ENCODE measurements at places on chromosomes 11 and 22. TPM values are rescaled to one million over a fixed set of nuclear protein-coding genes. Genes with fewer than 3 reads are reported as not detected.
A peak's percentile ranks its signal among the peaks of the same experiment; 100 is the strongest.

- DNase-seq = no peak
These were observed 61.2 kb upstream of the SLC22A12 start for GRCh38 chr11:64529559-64530520.

Gene NLRP6
- total RNA-seq = not detected

GRCh38 chr11:64500176-64501013 is 90.6 kb upstream of the SLC22A12 start:
- DNase-seq = no peak

DNA sequence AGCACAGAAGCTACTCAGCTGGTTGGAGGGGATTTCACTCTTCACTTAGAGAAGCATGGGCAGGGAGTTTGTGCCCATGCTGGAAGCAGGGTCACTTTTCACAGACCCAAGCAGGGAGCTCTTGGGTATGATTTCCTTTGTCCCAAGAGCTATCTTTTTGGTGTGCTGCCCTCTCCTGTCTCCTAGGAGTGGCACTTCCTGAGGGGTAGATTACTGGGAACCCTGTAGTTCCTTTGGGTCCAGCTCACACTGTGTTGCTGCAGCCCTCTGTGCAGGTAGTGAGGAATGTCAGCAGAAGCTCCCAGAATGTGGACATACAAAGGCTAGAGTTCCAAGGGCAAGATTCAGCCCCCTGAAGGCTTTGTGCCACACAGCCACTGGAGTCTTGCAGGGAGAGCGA is 537.1 kb upstream of the ANO3 start:
- no peak for DNase-seq

Gene NFAM1
- total RNA-seq = not detected

GRCh38 chr11:37459456-37459855 is 861.4 kb upstream of the RAG2 start:
- DNase-seq = no peak

DNA sequence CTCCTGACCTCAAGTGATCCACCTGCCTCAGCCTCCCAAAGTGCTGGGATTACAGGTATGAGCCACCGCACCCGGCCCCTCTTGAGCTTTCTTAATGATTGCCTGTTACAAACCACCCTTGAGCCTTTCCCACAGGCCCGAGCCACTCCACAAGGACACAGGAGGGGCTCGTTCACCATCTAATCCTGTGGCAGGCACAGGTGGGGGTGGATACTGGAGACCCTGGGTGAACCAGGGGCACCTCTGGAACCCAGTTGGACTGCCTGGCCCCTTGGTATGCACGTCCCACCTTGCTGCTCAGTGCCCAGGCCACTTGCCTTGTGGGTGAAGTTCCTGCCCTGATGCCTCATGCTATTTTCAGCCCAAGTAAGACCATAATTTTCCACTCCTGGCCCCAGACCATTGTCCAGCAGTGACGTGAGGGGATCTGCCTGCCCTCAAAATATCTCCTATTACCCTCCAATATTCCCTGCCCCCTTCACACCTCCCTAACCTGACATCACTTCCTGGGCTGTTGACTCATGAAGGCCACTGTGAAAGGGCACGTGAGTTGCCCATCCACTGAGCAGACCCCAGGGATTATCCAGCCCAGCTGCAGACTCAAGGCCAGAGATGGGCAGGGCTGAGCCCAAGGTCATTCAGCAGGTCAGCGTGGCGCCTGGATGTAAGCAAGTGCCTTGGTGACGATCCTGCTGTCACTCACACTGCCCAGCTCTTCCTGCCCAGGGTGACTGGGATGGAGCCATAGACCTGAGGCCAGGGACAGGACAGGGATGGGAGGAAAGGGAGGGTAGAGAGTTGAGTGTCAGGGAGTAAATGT is 19.6 kb downstream of the P2RY2 start:
- peak; percentile 39 for DNase-seq

GRCh38 chr11:33893711-33894397 is 2.0 kb upstream of the LMO2 start:
- DNase-seq = peak; percentile 49

Gene KCNJ11
- 0.22 TPM for total RNA-seq

DNA sequence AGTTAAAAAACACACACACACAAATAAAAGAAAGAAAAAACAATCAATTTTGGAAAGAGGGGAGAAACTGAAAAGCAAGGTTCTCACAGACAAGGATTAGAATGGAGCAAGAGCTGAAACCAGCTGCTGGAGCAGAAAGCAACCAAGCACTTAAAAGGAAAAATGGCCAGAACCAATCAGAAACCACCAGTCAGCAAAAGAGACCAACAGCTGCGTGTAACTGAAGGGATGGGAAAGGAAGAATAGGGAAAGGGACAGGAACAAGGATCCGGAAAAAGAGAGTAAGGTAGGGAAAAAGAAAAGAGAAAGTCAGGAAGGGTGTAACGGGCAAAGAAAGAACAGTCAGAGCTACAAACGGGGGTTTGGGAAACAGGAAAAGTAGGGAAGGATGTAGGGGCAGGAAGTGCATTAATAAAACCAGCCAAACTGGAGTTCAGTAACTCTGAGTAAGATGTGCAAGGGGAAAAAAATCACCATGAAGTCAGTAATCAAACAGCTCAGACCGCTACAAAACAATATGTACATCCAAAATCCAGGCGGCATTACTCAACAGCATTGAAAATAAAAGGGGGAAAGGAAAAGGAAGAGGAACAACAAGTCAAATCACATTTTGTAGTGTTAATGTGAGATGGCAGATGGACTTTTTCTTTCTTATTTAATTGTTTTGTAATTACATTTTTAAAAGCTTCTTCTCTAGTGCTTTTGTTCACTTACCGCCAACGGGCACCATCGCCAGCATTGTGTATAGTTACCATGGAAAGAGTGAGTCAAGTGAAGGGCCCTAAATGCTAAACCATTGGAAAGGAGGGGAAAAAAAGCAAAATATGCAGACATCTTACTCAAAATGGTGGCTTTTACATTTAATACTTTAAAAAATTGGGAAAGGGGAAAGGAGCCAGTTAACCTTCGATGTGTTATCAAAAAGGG is 49.2 kb downstream of the APOL5 start:
- peak; percentile 72 for DNase-seq

DNA sequence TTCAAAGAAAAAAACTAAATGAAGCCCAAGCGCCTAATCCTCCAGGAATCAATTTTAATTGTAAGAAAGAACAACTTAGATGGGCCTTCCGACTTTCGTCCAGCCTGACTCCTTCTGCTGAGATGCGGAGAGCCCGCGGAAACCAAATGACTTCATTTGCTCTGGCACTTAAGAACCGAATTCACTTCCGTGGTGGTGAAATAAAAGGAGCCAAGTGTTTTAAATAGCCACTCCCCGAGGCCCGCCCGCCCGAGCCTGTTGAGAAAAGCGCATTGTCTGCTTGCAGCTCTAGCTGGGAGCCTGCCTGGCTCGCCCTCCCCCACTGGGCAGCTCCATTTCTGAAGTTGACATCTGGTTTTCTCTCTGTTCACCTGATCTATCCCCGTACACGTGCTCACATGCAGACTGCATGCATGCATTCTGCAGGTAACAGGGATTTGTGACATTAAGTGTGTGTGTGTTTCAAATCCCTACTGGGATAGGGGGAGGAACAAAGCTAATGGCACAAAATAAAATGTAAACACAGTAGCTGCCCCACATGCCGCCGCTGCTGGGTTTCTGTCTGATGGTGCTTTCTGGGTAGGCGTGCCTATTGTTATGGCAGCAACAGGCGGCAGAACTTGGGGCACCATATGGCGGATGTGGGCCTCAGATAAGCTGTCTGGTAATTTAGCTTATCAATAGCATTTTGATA is 6.2 kb downstream of the TEAD1 start:
- no peak for DNase-seq
